ENCODE measurements at places on chromosomes 16 and 17. TPM values are rescaled to one million over a fixed set of nuclear protein-coding genes. Genes with fewer than 3 reads are reported as not detected.

GRCh38 chr16:48511071-48511540, 98.9 kb downstream of the N4BP1 start:
- no peak for DNase-seq

DNA sequence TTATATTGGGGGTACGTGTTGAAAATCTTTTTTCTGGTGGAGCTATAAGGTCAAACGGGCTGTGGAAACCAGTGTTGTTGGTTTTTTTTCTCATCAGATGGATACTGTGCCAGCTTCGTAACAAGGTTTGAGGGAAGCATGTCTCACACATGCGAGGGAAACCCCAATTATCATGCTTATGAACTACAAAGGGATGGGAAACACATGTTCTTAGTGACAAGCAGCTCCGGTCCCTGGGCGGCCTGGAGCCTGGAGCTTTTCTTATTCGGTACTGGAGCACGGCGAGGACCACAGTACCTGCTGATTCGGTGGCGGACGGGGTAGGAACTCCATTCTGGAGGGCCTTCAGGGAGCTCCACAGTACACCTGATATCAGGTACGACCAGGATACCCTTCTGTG, 12.5 kb downstream of the SLC43A2 start:
- DNase-seq, result no peak

GRCh38 chr16:12327971-12328726, 351.6 kb downstream of the SNX29 start:
- DNase-seq, result no peak

GRCh38 chr17:1562176-1562643, 382 bp downstream of the PITPNA start:
- DNase-seq, result no peak

DNA sequence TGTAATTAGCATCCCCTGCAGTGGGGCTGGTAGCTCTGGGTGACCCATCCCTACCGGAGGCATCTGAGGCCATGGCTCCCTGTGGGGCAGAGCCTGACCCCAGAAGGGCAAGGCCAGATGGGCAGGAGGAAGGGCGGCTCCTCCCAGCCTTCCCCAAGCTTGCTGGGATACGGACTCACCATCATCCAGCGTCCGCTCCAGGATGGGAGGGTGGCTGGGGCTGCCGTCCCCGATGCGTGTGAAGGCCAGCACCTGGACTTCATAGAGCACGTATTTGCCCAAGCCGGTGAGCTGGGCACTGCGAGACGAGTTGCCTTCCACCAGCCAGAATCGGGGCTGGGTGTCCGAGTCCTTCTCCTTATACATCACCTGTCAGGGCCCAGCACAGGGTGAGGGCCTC, 81.6 kb upstream of the CDC42EP4 start:
- no peak for DNase-seq

GRCh38 chr16:12356632-12357340, 380.3 kb downstream of the SNX29 start:
- DNase-seq, result no peak

GRCh38 chr17:46125831-46126230, 67.4 kb downstream of the KANSL1 start:
- no peak for DNase-seq

GRCh38 chr16:87327798-87328495, 10.8 kb upstream of the C16orf95 start:
- no peak for DNase-seq

DNA sequence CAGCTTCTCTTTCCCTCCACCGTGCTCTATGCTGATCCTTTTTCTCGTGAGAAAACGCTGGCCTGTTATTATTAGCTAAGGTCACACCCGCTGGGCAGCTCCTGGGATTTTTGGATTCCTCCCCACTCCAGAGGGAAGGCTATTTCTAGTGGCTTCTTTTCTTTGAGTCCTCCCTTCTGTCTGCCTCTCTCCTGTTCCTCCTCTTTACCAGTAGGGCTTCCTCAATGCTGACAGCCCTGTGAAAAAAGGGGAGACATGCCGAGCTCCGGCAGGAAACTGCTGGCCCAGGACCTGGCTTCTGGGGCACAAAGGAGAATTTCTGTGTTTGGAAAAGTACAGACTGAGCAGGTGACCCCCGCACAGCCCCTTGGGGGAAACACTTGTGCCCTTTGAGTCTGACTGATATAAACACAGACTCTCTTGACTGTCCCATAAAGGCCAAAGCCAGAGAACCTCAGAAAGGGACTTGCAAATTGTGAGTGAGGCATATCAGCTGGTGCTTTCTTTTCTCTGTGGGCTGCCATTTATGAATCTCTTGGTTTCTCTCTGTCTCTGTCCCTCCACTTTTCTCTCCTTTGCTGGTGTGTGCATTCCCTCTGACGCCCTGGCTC, 14.0 kb upstream of the RNF135 start:
- no peak for DNase-seq

GRCh38 chr16:86522634-86523033, 12.3 kb downstream of the FOXF1 start:
- no peak for DNase-seq

The KCTD19 gene
- total RNA-seq, result 1.0 TPM

The CCL16 gene
- 0.48 TPM for total RNA-seq

The SPAG5 gene
- total RNA-seq, result 5.8 TPM

The SMURF2 gene
- 27.2 TPM for total RNA-seq

The KRT9 gene
- total RNA-seq, result 0.44 TPM

The ITGAL gene
- total RNA-seq, result 2.3 TPM

The COQ9 gene
- 42.6 TPM for total RNA-seq

Measured in breast epithelium (tissue), 4 donors.